ENCODE measurements at places on chromosomes 11 and 22.

GRCh38 chr11:120403966-120404365, 67.8 kb downstream of the ARHGEF12 start:
- DNase-seq = no peak

GRCh38 chr11:78973876-78974275, 399.2 kb upstream of the NARS2 start:
- no peak for DNase-seq

DNA sequence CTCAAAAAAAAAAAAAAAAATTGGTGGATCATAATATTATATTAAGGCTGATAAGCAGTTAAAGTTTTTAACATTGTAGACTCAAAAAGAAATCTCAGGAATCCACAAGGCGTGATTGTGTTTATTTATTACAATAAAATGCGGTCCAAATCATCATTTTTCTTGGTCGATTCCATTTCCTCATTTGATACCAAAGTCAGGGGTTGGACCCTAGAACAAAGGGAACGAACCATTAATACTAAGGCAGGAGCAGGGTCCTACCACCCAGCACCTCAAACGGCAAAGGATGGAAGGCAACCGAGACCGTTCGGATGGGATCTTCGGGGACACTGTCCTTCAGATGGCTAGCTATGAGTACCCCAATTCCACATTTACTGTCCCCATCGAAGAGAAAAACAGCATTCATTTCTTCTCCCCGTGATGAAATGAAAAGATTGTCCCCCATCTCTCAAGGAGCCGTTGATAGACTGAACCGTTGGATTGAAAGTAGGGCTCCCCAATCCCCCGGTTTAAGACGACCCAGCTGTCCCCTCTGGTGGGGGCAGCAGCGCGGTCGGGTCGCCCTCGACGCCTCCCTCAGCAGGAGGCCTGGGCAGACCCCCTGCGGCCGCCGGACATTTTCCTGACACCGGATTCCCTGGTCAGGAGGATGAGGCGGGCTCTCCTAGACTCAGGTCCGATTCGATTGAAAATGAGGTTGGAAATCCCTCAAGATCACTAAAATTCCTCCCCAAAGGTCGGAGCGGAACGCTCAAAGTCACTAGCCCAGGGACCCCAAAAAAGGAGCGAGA, 607 bp downstream of the DMC1 start:
- no peak for DNase-seq

GRCh38 chr22:47033648-47034000, 271.2 kb downstream of the TBC1D22A start:
- no peak for DNase-seq

GRCh38 chr11:2945031-2945756, 16.0 kb upstream of the PHLDA2 start:
- no peak for DNase-seq

- no peak for DNase-seq
Observed at GRCh38 chr11:126357969-126358762, 2.7 kb downstream of the ST3GAL4 start.

DNA sequence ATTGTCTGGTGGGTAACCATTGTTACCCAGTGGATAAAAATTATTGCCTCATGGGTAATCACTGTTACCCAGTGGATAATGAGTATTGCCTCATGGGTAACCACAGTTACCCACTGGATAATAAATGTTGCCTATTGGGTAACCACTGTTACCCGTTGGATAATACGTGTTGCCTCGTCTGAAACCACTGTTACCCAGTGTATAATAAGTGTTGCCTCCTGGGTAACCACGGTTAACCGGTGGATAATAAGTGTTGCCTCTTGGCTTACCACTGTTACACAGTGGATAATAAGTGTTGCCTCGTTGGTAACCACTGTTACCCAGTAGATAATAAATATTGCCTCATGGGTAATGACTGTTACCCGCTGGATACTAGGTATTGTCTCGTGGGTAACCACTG, 20.9 kb upstream of the NXPE4 start:
- no peak for DNase-seq

DNA sequence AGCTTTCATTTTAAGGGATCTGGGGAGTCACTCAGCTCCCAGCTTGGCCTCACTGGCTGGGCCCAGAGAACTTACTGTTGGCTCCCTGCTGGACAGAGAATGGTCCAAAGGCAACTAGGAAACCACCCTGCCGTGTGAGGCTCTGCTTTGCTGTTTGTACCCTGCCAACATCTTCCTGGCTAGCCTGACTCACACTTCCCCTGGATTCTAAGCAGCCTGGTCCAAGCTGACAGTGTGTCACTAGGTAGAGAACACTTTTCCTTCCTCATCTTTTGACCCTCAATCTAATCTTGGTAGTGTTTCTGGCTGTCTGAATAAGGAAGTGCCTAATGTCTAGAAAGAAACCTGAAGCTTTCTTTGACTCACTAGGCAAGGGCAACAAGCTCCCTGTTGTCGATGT, 76.7 kb downstream of the FAR1 start:
- no peak for DNase-seq

DNA sequence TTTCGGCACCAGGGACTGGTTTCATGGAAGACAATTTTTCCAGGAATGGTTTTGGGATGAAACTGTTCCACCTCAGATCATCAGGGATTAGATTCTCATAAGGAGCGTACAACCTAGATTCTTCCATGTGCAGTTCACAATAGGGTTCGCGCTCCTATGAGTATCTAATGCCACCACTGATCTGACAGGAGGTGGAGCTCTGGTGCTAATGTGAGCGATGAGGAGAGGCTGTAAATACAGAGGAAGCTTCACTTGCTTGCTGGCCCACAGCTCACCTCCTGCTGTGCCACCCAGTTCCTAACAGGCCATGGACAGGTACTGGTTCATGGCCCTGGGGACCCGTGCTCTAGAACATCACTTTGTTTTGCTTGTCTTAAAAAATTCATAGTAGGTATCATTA, 41.8 kb upstream of the AMPD3 start:
- peak; percentile 63 for DNase-seq

DNA sequence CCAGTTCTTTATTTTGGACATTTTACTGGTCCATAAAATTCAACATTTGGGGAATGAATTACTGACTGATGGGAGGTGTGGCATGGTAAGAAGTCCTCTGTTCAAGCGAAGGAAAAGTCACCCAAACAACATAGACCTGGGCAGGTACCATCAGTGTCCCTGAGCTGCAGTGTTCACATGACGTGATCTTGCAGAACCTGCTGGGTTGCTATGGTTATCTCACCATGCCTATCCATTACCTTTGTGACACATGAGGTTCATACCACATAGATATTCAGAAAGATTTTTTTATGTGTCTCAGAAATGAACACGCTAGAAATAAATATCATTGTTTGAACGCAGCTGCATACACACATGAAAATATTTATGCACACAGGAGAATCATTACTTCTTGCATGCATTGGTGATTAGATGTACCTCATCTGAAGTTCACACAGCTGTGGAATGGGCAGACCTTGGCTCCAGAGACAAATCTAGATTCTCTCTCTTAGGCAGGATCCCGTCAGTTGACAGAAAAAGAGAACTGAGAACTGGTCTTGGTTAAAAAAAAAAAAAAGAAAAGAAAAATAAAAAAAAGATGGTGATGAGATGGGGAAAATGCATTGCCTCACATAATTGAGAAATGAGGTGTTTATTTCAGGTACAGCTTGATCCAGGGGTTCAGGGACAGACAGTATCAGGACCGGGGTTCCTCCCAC, 21.4 kb upstream of the RCN1 start:
- no peak for DNase-seq

DNA sequence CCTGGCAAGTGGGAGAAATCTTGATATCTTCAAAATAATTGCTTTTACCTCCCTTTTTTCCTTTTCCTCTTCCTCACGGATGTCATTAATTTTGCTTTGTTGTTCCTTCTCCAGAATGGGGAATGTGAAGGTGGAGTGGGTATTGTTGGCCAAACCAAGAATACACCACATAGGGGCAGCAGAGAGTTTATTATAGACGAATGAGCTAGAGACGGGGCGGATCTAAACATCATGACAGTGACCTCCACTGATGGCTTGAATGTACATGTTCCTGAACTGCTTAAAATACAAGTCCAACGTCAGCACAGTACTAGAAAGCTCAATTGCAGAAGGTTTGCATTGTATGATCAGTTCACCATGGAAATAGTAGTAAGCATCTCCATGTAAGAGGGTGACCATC, 122.3 kb upstream of the SNX19 start:
- DNase-seq = no peak

GRCh38 chr11:102813484-102813883, 15.5 kb upstream of the MMP1 start:
- no peak for DNase-seq

- DNase-seq = no peak
Observed at GRCh38 chr11:86625544-86625943, 46.9 kb downstream of the ME3 start.

GRCh38 chr11:9550191-9550628, 23.3 kb upstream of the WEE1 start:
- DNase-seq = no peak

GRCh38 chr11:31236143-31236542, 133.4 kb downstream of the DCDC1 start:
- DNase-seq = no peak

- no peak for DNase-seq
Observed at GRCh38 chr22:50527921-50528681, 1.7 kb downstream of the TYMP start.

DNA sequence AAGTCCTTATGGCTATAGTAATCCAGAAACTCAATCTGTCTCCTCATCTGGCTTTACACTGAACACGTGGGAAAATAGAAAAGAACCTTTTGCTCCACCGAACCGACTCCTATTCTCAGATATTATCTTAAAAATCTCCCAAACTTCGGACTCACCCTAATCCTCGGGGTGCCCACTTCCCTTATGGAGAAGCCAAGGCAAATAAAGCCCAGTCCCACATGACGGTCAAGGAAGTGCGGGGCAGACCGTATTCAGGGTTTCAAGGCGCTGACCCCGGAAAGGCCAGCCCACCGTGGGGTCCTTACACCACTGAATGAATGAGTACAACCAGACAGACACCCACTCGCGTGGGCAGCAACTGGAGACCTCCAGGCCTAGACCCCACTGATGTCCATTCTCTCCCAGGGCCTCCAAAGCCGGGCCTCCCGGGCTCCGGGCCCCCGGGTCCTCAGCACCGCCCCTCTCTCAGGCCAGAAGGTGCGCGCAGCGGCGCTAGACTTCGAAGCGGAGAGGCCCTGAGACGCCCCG, 489 bp downstream of the NUP98 start:
- no peak for DNase-seq

DNA sequence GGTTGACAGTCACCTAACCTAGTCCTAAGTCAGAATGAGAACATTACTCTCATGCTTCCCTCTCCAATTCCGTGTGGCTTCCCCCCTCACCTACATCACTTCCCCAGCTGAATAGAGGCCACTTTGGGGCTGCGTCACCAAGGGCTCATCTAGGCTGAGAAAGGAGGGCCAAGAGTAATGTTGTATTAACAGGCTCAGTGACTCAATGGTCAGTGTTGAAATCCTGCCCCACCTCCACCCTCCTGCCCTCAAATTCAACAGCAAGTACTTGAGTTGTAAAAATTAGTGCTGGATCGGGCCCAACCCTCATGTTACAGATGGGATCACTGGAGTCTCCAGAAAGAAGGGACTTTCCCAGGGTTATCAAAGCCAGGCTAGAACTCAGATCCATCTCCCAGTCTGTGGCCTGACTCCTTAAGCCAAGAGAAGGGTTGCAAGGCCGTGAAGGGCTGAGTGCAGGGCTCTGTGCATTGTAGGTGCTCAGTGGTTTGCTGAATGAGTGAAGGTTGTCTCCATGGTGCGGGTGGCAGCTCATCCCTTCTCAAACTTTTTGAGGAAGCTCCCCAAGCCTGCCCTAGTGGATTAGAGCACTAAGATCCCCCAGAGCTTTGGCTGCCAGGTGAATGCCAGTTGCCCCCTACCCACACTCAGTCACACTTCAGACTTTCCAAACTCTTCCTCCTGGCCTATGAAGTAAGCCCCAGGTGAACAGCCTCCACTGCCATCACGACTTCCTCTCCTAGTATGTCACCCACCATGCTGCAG, 3.2 kb downstream of the DGAT2 start:
- no peak for DNase-seq

- no peak for DNase-seq
Observed at GRCh38 chr22:20927940-20928572, 10.8 kb downstream of the CRKL start.

GRCh38 chr11:78647986-78648875, 73.6 kb upstream of the NARS2 start:
- no peak for DNase-seq

- no peak for DNase-seq
Observed at GRCh38 chr11:85809191-85809590, 1.8 kb downstream of the SYTL2 start.

DNA sequence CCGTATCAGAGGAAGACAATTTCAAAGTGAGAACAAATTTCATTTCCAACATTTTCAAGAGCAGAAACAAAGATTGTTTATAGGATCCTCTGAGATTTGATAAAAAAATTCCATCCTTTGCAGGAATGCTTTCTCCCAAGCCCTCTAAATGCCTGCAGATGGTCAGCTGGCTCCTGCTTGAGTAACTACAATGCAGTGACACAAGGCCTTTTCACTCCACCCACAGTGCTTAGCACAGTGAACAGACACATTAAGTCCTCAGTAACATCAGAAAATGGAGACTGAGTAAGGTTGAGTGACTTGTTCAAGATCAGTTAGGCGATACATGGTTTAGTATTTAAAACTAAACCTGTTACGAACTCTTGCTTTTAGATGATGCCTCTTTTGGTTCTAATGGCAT, 527.1 kb upstream of the CCDC90B start:
- DNase-seq = no peak

GRCh38 chr11:59766542-59767224, 11.5 kb downstream of the STX3 start:
- DNase-seq = no peak

DNA sequence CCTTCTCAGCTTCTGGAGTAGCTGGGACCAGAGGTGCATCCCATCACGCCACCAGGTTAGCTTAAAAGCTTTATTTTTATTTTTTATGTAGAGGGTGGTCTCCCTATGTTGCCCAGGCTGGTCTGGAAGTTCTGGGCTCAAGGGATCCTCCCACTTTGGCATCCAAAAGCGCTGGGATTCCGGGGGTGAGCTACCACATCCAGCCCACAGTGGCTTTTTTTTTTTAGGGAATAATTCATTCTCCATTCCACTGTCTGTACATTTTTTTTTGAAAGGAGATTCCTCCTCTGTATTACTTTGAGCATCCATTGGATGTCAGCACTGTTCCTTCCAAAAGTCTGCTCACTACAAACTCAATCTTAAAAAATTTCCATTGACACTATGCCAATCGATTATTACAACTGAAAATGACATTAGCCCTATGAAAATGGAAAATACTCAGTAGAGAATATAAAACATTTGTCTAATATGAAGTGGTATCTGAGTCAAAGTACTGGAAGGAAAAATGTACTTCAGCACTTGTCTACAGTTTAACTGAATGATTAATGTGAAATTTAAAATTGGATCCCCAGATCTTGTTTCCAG, 1.3 kb upstream of the LPXN start:
- no peak for DNase-seq

Measured in KG1 (cell line).